Left forelimb (tissue), 1 donor: ENCODE measurements at places on chromosomes 5 and 9.

DNA sequence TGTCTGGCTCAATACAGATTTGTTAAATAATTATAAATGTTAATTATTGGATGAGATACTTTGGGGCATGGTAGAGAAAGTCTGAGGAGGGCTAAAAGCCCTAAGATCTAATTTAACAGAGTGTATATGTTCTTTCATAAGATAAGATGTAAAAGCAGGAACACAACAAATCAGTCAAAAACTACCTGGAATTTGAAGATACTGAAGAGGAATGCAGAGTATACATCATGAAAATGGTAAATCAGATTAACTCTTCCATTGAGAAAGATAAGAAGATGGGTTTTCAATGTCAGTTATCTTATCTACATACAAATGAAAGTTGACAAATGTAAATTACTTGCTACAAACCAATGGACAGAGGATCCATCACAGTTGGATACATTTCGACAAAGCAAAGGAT, 107.3 kb upstream of the NFIB start:
- no peak for DNase-seq

DNA sequence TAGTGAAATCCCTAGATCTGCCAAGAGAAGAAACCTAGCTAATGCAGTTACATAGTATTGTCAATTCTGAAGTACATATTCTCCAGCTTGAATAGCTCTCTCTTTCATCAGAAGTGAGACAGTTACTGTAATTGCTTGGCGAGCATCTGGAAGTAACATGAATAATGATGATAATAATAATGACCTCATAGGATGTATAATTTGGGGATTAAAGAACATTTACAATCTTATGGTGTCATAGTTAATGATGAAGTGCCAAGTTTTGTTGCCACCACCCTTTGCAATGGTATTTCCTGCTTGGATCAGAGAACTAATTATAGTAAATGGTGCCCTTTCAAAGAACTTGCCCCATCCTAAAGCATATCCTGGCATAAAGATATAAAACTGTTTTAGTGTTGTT, 201.4 kb downstream of the ADAMTSL1 start:
- DNase-seq: no peak

DNA sequence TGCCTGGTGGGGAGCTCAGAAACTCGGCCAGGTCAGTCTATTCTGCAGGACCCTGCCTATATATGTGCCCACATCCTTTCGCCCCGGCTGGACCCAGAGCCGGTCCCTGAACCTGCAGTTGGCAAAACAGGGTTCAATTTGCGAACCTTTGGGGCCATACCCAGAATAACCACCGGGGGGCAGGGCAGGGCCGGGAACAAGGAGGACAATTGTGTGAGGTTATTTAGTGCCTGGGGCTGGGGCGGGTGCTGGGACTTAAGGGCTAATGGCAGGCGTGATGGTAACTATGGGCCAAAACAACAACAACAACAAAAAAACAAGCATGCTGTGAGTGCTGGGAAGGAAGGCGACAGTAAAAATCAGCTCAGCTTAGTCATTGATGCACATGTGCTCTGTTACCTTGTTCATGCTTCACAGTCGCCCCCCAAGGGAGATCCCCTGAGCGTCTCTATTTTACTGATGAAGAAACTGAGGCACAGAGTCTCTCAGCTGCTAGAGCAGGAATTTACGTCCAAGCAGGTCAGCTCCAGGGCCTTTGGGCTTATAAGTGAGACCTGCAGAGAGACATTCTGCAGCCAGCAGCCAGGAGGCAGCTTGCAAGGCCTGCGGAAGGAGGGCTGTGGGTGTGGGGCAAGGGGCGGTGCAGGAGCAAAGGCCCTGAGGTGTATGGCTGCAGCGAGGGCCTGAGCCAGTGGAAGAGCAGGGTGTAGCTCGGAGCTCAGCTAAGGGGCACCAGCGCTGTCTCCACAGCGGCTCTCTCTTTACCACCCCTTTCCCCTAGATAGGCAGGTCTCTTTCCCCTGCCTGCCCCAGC, 106.0 kb downstream of the PHF2 start:
- peak; percentile 76 for DNase-seq

- peak; percentile 9 for DNase-seq
Observed at GRCh38 chr5:3357291-3357690, 238.3 kb upstream of the IRX1 start.

GRCh38 chr5:163914910-163915309, 409.5 kb downstream of the MAT2B start:
- DNase-seq: no peak

- no peak for DNase-seq
Observed at GRCh38 chr5:109688630-109688969, 1.1 kb upstream of the MAN2A1 start.

DNA sequence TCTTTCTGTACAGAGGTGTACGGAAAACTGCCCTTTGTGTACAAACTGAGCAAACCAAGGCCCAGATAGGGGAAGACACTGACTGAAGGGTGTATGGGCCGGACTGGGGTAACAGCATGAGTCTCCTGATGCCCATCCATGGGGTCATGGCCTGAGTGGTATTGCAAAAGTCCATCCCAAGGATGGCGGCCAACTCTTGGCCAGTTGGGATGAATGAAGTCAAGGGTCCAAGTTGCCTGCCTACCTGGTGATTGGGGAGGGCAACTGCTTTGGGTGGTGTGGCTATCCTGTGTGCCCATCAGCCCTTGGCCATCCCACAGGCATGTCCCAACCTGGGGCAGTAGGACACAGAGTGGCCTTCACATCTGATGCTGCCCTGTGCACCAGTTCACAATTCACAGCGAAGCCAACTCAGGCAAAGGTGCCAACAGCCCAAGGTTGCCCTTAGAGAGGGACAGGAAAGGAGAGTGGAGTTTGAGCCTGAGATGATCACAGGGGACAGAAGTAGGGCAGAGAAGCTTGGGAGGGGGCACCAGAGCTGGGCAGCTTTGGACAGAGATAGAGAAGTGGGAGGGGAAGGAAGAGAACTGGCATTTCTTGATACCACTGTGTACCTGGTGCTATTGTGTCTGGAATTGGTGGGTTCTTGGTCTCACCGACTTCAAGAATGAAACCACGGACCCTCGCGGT, 46.6 kb downstream of the COL15A1 start:
- peak; percentile 34 for DNase-seq

DNA sequence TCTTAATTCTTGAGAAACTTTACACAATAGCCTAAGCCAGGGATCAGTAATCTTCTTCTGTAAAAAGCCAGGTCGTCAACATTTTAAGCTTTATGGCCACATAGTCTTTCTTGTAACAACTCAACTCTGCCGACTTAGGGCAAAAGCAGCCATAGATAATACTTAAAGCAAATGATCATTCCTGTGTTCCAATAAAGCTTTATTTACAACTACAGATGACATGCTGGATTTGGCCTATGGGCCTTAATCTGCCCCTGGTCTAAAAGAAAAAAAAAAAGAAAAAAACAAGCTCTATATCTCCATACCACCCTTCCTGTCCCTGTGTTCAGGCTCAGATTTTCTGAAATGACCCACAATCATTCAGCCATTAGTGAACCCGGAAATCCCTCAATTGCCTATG, 220.3 kb downstream of the ENC1 start:
- no peak for DNase-seq

DNA sequence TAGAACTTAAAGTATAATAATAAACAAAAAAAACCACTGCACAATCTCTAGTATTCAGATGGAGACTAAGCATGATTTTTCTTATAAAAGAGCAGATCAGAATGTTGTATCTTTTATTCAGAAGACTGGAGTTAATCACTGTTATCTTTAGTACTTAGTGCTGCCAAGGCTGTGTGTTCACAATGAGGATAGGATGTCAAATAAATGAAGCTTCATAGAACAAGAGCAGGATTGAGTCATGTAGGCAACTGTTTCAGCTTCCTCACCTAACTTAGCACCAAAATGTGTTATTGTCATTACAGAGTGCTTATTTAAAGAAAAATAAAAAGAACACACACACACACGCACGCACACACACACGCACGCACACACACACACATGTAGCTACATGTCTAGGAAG, 58.1 kb upstream of the CDKN2B start:
- no peak for DNase-seq

GRCh38 chr9:99071313-99072039, 33.4 kb upstream of the TGFBR1 start:
- no peak for DNase-seq
